ENCODE measurements at places on chromosomes 1 and 21. TPM values are rescaled to one million over a fixed set of nuclear protein-coding genes. Genes with fewer than 3 reads are reported as not detected.

Gene TTLL10
- total RNA-seq, result not detected

Gene OR2T2
- not detected for total RNA-seq

Gene IL12RB2
- not detected for total RNA-seq

Gene TSSK3
- 0.30 TPM for total RNA-seq

Gene OR2L13
- not detected for total RNA-seq

Gene DCDC2B
- not detected for total RNA-seq

Gene GPN2
- 11.9 TPM for total RNA-seq

Gene MTMR11
- total RNA-seq, result 3.9 TPM

Gene CYYR1
- 0.30 TPM for total RNA-seq

Gene AIRE
- under 0.01 TPM for total RNA-seq

Gene STUM
- total RNA-seq, result not detected

Gene GBP6
- not detected for total RNA-seq

Gene HCRTR1
- 0.14 TPM for total RNA-seq

Gene SPATA46
- not detected for total RNA-seq

Gene PRDM16
- total RNA-seq, result 1.5 TPM

Gene CD244
- total RNA-seq, result not detected

Gene BCL2L15
- total RNA-seq, result under 0.01 TPM

Gene WNT3A
- not detected for total RNA-seq

Gene MTX1
- total RNA-seq, result 43.1 TPM

Gene F3
- total RNA-seq, result 94.4 TPM

Gene KRTAP19-3
- total RNA-seq, result not detected

Gene CNR2
- not detected for total RNA-seq

Gene PPP1R8
- 46.5 TPM for total RNA-seq

Gene DRAXIN
- 1.2 TPM for total RNA-seq

Gene RNU1-4
- total RNA-seq, result under 0.01 TPM

Gene VCAM1
- total RNA-seq, result 64.1 TPM

Gene GPR37L1
- 0.05 TPM for total RNA-seq

Gene ADCY10
- 0.05 TPM for total RNA-seq

Gene KCNT2
- total RNA-seq, result 4.8 TPM

Gene SLC37A1
- 0.59 TPM for total RNA-seq

Gene KRTAP19-1
- not detected for total RNA-seq

Gene DYNLT5
- 0.30 TPM for total RNA-seq

Gene SPRR1A
- total RNA-seq, result not detected

Gene USH2A
- total RNA-seq, result not detected

Gene LRRC39
- total RNA-seq, result 0.37 TPM

Gene NPPA
- total RNA-seq, result not detected

Gene DNAJC28
- total RNA-seq, result 1.7 TPM

Gene PTGER3
- total RNA-seq, result under 0.01 TPM

Gene ZNF648
- not detected for total RNA-seq

Gene PMVK
- total RNA-seq, result 4.4 TPM

Gene CD101
- 0.18 TPM for total RNA-seq

Gene FH
- 70.5 TPM for total RNA-seq
